ENCODE measurements at places on chromosomes 3 and 15.

- no peak for DNase-seq
Measured at GRCh38 chr15:54564166-54564565, 585.9 kb downstream of the UNC13C start.

GRCh38 chr3:48287034-48287433 lies 46.1 kb downstream of the ZNF589 start:
- no peak for DNase-seq

- no peak for DNase-seq
Measured at GRCh38 chr3:8617921-8618320, 26.7 kb downstream of the SSUH2 start.

GRCh38 chr3:11437506-11437905 lies 165.3 kb downstream of the ATG7 start:
- DNase-seq = no peak

GRCh38 chr3:146972726-146973125 lies 367.6 kb upstream of the PLSCR5 start:
- DNase-seq = no peak

GRCh38 chr15:68434021-68434420 lies 2.1 kb upstream of the ITGA11 start:
- DNase-seq = no peak

DNA sequence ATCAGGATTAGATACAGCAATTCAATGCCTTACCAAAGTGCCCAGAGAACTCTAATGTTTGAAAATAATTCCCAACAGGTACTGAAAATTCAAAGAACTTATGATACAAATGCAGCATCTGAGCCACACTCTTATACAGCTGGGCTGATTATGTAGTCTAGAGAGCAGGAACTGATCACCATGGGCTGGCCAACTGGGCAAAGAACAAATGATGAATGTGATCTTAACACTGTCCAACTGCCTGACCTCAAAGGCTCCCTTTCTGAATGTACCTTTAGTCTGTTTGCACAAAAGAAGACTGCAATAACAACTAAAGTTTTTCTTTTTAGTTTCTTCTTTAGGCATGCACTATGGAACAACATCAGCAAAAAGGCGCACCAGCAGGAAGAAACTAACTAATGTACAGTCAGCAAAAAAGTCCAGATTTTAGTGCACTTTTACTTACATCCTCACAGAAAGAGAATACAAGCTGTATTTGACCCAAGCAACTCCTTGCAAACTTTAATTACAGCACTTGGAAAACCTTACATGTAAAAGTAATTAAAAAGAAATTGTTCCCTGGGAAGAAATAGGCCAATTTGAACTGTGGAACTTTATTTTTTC lies 1095.1 kb downstream of the IGSF11 start:
- DNase-seq = no peak

DNA sequence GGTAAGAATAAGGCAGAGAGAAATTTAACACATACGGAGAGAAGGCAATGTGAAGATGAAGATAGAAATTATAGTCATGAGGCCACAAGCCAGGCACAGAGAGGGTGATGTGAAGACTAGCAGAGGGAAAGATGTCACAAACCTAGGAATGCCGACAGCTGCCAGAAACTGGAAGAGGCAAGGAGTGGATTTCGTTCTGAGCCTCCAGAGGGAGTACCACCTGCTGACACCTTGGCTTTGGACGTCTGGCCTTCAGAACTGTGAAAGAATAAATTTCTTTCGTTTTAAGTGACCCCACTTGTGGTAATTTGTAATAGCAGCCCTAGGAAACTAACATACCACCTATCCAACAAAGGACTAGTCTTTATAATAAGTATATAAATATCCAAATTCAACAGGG lies 5.0 kb upstream of the SGO1 start:
- DNase-seq = no peak

Data from T-helper 22 cell (primary cell).